Smooth muscle cell of the brain vasculature (primary cell): ENCODE measurements at places on chromosomes 7 and 10.

DNA sequence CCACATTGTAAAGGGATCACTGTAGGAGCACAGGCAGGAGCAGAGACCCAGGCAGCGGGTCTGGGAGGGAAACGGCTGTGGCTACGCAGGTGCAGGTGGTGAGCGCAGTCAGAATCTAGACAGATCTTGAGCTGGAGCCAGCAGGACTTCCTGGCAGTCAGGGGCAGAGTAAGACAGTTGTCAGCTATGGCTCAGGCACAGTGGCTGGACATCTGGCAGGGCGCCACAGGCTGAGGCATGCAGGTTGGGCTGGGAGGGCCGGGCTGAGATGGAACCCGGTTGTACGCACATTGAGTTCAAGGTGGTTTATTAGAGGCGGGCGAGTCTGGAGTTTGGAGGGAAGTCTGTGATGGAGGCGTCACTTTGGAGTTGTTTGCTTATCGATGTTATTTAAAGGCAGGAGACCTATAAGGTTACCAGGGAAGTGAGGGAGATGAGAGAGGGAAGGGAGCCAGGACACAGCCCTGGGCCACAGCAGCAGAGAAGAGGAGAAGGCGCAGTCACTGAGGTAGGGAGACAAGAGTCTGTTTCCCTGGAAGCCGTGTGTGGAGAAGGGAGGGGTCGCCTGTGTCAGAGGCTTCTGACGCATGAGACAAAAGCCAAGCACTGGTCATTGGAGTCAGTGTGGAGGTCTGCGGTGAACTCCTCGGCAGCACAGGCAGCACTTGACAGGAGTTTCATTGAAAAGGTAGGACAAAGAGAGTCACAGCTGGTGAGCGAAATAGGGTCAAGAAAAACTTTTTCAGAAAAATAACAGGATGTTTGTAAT is 73.8 kb downstream of the LANCL2 start:
- no peak for DNase-seq

- DNase-seq, result no peak
Measured at GRCh38 chr7:74449809-74450397, 3.8 kb upstream of the GTF2IRD1 start.

DNA sequence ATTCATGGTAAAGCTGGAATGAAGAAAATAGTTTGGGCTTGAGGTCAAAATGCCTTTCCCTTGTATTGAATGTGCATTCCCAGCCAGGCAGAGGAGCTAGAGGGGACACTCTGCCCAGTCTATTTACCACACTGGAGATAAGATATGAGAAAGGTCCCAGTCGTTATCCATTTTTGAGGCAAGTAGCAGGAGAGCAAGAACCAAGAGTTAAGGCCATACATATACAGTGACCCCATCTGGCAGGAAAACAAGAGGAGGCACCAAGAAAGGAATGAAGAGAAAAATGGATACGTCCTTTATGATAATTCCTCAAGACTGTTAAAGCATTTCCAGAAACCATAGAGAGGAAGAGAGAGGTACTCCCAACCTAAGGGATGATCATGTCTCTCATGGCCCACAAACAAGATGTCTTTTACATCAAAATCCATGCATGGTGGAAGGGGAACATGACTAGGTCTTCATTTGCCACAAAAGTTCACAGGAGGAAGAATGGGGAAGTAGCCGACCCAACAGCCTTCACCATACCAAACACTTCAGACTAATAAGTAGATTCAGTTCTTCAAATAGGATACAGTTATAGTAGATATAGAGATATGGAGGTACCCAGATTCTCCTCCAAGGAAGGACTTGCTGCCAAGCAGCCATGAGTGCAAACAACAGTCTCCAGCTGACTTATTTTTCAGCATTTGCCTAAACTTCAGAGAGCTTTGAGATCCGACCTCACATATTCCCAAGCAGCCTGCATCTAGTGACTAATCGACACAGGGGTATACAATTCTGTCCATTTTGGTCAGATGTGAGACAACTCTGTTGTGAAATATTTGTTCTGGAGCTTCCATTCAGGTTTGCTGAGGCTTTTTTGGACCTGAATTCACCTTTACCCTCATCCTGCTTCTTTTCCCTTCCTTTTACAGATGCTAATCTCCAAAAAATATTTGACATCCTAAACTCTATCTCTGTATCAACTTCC is 61.1 kb upstream of the CCDC71L start:
- DNase-seq, result no peak

DNA sequence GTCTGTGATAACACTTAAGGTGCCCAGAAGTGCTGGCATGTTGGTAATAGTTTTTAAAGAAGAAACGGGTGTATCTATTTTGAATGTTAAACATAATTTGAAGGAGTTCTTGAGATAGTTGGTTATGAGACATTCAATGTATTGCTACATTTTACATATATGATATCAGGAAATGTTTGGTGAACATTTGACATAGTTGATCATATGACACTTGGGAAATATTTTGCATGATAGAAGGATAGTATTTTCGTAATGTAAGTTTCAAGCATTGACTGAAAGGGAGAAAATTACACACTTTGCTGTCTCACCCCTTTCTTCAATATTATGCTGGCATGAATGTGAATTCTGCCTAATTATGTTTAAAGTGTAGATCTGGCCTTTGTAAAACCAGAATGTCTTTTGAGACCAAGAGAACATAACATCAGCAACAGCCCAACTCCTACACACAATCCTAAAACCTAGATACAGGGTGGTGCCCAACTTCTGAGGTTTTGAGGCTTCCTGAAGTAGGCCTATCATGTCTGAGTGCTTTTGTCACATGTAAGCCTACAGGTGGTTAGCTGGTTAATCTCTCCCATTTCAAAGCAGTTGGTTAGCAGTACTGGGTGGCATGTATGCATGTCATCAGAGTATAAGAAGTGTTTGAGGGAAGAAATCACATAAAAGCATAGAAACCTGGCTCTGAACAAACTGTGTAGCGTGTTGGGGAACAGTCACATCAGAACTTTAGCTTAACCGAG is 2.1 kb downstream of the ADD3 start:
- no peak for DNase-seq

DNA sequence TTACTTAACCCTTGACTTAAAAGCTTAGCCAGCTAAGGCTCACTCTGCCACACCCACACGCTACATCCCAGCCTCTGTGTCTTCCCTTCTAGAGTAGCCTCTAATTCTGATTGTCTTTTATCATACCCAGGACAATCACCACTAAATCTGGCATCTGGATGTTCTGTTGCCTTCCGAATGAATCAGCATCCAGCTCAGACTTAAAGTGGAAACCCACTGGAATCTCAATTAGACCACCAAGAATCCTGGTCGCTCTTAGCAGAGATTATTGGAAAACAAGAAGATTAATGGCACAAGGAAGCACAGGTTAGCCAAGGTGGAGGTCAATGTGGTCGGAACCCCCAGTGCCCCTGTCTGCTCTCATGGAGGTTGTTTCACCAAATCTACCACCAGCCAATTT is 404.2 kb upstream of the FOXK1 start:
- no peak for DNase-seq

GRCh38 chr10:49298983-49299815 is at the start of gene C10orf71:
TSS of gene C10orf71 (plus strand) at chr10:49299170. CDS start at chr10:49322546, 23,376 bp downstream.
- peak; percentile 28 for DNase-seq

DNA sequence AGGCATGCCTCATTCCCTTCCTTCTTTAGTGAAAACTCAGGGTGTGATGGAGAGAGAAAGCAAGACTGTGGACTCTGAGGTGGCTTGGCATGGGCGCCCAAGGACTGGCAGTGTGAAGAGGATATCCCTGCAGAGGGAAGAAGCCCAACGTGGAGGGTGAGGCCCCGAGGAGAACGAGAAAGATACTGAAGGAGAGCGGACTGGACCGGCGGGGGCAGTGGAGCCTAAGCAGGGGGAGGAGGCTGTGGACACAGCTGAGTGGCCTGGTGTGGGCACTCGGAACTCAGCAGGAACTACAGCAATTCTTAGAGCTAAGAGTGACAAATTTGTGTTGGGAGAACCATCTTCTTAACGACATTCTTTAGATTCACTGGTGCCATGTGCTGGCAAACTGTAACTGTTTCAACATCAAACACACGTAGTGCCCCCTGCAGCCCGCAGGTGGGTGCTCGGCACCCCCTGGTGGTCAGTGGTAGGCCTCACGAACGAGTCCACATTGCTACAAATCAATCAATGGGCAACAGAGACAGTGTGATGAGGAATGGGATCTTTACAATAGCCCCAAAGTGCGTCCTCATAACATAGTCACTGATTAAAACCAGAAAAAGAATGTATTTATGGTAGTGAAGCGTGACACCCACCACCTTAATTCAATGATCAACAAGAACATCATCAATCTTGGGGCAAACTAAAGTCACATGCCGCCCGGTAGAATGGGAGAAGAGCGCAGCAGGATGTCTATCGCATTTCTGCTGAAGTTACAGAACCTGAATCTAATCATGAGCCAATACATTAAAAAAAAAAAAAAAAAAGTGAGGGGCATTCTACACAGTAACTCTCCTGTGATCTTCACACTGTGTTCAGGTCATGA is 2.0 kb upstream of the SFTPA1 start:
- no peak for DNase-seq

GRCh38 chr7:138186951-138187351 is 110.7 kb downstream of the AKR1D1 start:
- peak; percentile 39 for DNase-seq

GRCh38 chr7:81470724-81471379 is 299.0 kb downstream of the HGF start:
- no peak for DNase-seq

DNA sequence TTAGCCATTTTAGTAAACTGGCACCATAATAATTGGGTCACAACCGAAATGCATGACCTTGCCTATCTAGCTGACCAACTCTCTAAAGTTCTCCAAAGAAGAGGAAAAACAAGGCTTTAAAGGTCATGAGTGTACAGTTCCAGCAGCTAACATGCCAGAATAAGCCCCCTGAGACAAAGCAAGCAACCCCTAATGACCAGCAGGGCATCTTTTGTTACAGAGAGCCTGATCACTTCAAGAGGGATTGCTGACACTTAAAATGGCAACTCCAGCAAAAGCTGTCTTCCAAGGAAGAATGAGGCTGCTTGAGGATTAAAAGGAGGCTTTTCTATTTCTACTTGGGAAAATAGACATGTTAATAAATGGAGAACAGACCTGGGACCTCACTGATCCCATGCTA is 213.6 kb downstream of the CDC14C start:
- DNase-seq, result no peak

DNA sequence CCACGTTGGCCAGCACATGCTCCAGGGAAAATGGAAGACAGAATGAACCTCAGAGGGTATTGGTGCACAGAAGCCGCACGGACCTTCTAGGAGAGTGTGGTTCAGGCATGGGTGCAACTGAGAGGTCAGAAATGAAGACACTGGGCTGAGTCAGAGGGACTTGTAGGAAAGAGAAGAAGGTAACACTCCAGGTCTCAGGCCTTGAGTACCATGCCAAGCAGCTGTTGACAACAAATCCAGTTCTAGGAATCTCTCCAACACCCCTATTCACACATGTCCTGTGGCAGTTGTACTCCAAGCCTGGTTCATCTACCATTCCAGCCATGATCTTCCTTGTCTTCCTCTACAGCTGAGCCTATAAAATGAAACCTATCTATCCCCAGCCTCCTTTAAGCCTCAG is 251.6 kb downstream of the USP6NL start:
- DNase-seq, result no peak

- no peak for DNase-seq
Measured at GRCh38 chr10:69578508-69578991, 5.3 kb upstream of the NEUROG3 start.

DNA sequence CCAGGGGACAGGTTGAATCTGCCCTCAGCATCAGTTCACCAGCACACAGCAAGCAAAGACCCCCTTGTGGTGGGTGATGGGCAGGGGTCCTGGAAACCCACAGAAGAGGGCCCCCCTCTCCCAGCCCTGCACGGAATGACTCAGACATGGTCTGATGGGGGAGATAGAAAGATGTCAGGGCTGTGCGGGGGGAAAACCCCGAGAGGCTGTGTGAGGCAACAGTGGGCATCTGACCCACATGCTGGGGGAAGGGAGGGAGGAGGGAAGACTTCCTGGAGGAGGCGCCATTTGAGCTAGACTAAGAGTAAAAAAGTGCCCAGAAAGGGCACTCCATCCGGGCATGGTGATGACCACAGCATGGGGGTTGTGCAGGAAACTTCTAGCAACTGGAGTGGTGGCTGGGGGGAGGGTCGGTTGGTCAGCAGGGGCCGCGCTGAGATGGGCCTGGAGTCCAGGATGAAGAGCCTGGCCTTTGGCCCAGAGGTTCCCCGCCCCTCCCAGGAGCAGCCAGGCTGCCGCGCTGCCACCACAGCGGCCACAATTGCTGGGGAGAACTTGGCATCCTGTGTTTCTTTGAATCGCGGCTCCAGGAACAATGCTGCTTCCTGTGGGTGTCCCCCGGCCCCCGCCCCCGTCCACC is 2.5 kb downstream of the LFNG start:
- no peak for DNase-seq

DNA sequence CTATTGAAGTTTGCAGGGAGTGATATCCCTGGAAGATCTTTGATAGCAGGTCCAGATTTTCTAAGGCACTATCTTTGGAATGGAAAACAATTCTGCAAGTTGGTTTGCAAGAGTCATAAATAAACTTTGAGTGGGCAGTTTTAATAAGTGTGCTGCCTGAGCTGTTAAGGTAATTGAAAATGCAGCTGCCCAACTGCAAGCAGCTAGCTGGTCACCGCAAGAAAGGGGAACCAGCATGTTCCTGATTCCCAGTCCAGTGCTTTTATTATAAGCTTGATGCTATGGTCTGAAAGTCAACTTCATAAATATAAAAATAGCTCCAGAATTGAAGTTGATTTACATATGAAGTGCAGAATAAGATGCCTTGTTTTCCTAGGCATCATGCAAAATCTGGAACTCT is 308.4 kb downstream of the ZNF248 start:
- no peak for DNase-seq

DNA sequence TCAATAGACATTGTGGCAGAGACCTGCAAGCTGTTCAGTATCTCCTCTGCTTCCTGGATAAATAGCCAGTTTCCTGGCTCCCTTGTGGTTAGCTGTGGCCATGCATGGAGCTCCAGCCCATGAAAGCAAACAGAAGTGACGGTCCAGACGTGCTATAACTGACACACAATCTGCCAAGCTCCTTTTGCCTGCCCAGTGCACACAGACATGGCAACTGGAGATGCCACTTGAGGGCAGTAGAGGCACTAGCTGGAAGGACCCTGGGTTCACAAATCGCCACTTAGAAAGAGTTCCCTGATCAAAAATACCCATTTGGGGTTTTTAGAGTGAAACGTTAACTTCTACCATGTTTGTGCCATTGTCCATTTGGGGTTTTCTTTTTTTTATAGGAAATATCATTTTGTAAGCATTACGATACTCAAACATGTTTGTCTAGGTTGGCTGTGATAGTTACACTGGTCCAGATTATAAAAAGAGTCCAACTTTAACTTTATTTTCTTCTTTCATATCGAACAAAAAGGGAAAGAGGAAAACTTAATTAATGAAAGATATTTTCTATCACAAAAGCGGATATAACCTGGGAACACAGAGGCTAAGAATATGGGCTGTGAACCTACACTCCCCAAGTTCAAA is 31.3 kb downstream of the KIN start:
- no peak for DNase-seq

GRCh38 chr10:128432423-128432822 is 306.2 kb upstream of the MKI67 start:
- DNase-seq, result no peak

- DNase-seq, result no peak
Measured at GRCh38 chr10:60175441-60175971, 214.2 kb downstream of the ANK3 start.

- DNase-seq, result peak; percentile 17
Measured at GRCh38 chr7:121366852-121367431, 29.2 kb downstream of the FAM3C start.

- DNase-seq, result no peak
Measured at GRCh38 chr10:5949009-5949759, 28.2 kb downstream of the IL15RA start.
